ENCODE measurements at places on chromosomes 4 and X. TPM values are rescaled to one million over a fixed set of nuclear protein-coding genes. Genes with fewer than 3 reads are reported as not detected.

Gene BANK1
- 2.5 TPM for total RNA-seq

Gene SYN1
- total RNA-seq, result not detected

Gene GAGE12J
- total RNA-seq, result not detected

Gene BEND4
- total RNA-seq, result 0.26 TPM

Gene HSD17B13
- 0.86 TPM for total RNA-seq

Gene CT45A1
- total RNA-seq, result not detected

Gene IL9R
- 39.8 TPM for total RNA-seq

DNA sequence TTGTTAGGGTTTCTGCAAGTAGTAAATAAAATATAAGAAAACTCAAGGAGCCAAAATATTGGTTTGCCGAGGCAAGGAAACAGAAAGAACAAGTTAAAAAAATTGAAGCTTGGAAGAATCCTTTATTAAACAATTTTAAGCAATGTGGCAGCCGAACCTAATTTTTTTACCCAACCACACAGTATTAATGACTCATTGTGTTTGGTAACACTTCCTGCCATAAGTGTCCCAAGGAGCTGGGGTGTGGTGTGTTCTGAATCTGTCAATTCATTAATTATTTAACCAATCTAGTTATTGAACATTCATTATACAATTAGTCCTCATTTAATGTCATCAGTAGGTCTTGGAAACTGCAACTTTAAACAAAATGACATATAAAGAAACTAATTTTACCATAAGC, 19.3 kb upstream of the CPE start:
- DNase-seq, result no peak
- no peaks in the 10 kb centered on the region for H3K27me3 ChIP-seq
- H3K4me3 ChIP-seq, result no peak overlapping the region
- H3K36me3 ChIP-seq, result no peaks in the 10 kb centered on the region

GRCh38 chr4:138275963-138276621, 33.9 kb upstream of the SLC7A11 start:
- no peaks in the 10 kb centered on the region for H3K36me3 ChIP-seq
- H3K4me3 ChIP-seq, result no peak overlapping the region
- no peaks in the 10 kb centered on the region for H3K4me1 ChIP-seq
- H3K27ac ChIP-seq, result no peak overlapping the region
- H3K27me3 ChIP-seq, result no peaks in the 10 kb centered on the region

DNA sequence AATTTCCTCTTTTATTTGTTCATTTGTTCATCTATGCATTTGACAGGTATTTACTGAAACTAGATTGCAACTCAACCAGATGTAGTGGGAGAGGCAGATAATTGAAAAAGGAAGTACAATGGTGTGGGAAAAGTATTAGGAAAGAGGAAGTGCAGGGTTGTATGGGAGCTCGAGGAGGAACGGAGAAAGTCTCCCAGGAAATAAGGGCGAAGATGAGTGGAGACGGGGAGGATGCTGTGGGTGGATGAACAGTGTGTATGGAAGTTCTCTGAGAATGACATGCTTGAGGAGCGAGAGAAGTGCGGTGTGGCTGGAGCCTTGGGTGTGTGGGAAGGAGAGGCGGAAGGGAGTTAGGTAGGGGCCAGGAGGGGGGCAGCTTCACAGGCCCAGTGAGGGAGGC, 87.5 kb upstream of the DHX15 start:
- no peaks in the 10 kb centered on the region for H3K27me3 ChIP-seq
- no peaks in the 10 kb centered on the region for H3K36me3 ChIP-seq
- H3K4me1 ChIP-seq, result no peaks in the 10 kb centered on the region
- H3K4me3 ChIP-seq, result no peak overlapping the region
- H3K27ac ChIP-seq, result no peak overlapping the region

DNA sequence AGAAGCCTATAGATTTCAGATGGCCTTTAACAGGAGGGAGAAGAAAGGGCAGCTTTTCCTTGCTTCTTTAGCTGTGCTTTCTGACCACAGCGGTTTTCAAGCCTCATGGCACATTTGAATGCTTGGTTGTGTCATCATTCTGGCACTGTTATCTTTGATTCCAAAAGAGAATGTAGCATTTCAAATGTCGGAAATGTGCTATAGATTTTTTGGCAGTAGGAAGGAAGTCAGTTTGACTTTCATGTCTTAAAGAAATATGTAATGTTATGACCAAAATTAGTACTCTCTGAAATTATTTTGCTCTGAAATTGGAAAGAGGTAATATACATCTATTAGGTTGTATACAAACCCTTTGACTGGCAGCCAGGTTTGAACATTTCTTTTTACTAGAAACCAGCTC, 171.9 kb downstream of the TENM3 start:
- H3K4me1 ChIP-seq, result no peaks in the 10 kb centered on the region
- no peak overlapping the region for H3K27ac ChIP-seq
- no peak for DNase-seq
- no peak overlapping the region for H3K4me3 ChIP-seq
- no peaks in the 10 kb centered on the region for H3K36me3 ChIP-seq
- no peaks in the 10 kb centered on the region for H3K27me3 ChIP-seq

DNA sequence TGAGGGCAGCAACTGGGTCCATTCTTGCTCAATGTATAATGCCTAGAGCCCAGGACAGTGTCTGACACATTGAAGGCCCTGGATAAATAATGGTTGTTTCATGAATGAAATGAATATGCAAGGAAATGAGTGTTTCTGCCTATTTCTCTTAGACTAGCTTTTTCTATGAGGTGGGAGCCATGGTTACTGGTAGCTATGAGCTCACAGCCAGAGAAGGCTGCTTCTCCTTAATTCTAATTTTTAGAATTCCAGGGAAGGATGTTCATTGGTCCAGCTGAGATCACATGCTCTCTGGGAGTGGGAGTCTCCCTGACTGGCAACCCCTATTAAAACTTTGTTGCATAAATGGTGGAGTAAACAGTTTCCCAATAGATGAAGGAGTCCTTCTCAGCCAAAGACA, 9.7 kb upstream of the DCUN1D4 start:
- peaks cover 3% of the 10 kb centered on the region for H3K27me3 ChIP-seq
- no peak overlapping the region for H3K27ac ChIP-seq
- no peaks in the 10 kb centered on the region for H3K4me1 ChIP-seq
- H3K36me3 ChIP-seq, result no peaks in the 10 kb centered on the region

DNA sequence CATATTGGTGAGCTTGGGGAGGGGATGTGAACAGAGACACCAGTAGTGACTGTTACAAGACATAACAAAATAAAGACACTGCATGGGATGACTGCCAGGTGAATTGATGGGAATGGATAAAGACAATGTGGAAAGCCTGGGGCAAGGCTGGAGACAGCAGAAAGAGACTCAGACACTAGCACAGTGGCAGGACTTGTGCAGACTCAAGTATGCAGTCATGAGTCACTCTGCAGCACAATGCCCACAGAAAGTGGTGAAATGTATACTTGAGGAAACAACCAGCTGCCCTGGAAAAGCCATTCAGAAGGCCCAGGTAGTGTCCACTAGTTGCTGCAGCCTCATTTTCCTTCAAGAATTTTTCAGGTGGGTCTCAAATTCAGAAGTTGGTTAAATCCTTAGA, 452.3 kb downstream of the MID1IP1 start:
- H3K4me1 ChIP-seq, result peaks cover 2% of the 10 kb centered on the region
- no peaks in the 10 kb centered on the region for H3K36me3 ChIP-seq
- no peaks in the 10 kb centered on the region for H3K27me3 ChIP-seq
- no peak overlapping the region for H3K4me3 ChIP-seq
- H3K27ac ChIP-seq, result no peak overlapping the region
- no peak for DNase-seq

- no peaks in the 10 kb centered on the region for H3K4me1 ChIP-seq
- H3K27ac ChIP-seq, result no peak overlapping the region
- H3K4me3 ChIP-seq, result no peak overlapping the region
- no peaks in the 10 kb centered on the region for H3K36me3 ChIP-seq
- no peaks in the 10 kb centered on the region for H3K27me3 ChIP-seq
Observed at GRCh38 chr4:153850533-153851280, 61.8 kb upstream of the SFRP2 start.

- H3K4me3 ChIP-seq, result no peak overlapping the region
- no peak for DNase-seq
- H3K4me1 ChIP-seq, result no peaks in the 10 kb centered on the region
Observed at GRCh38 chr4:126777649-126778048, 855.1 kb upstream of the INTU start.

DNA sequence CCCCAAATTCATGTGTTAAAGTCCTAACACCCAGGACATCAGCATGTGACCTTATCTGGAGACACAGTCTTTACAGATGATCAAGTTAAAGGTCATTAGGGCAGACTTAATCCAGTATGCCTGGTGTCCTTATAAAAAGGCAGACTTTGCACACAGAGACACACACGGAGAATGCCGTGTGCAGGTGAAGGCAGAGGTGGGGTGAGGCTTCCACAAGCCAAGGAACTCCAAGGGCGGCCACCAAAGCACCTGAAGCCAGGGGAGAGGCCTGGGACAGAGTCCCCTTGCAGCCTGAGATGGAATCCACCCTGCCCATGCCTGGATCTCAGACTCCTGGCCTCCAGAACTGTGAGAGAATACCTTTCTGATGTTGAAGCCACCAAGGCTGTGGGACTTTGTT, 26.1 kb upstream of the SORCS2 start:
- H3K36me3 ChIP-seq, result no peaks in the 10 kb centered on the region
- H3K4me1 ChIP-seq, result no peaks in the 10 kb centered on the region
- no peak overlapping the region for H3K27ac ChIP-seq
- no peaks in the 10 kb centered on the region for H3K27me3 ChIP-seq

DNA sequence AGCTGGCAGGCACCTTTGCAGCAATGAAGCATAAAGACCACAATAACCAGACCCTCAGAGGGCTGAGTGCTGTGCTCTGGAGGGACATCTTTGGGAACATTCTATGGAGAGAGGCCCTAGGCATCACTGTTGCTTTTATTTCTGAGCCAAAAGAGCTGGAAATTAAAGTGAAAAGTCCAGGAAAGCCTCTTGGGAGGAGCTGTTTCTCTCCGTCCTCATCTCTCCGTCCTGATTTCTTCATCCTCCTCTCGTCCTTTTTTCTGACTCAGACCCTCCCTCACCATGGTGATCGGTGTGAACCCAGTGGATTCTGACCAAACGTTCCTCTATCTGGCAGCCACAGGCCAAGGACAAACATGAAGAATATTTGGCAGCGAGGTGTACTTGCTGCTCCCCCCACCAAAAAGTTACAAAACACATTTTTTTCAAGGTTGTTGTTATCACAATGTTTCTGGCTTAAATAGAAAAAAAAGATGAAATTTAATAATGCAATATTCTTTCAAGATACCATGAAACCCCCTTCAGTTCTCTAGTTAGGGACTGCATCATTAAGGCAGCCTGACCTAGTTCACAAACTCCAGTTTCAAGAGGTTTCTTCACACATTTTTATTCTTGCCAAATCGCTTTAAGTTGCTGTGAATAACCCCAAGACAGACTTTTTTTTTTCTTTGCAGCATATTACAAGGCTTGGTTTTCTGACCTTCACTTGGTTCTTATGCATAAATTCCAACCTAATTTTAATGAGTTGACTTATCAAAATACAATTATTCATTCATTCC, 80.2 kb downstream of the SCD5 start:
- no peak overlapping the region for H3K4me3 ChIP-seq
- DNase-seq, result no peak
- no peaks in the 10 kb centered on the region for H3K36me3 ChIP-seq
- no peaks in the 10 kb centered on the region for H3K27me3 ChIP-seq
- no peak overlapping the region for H3K27ac ChIP-seq

- H3K27me3 ChIP-seq, result no peaks in the 10 kb centered on the region
- no peak overlapping the region for H3K27ac ChIP-seq
- no peaks in the 10 kb centered on the region for H3K36me3 ChIP-seq
- no peak for DNase-seq
- H3K4me1 ChIP-seq, result no peaks in the 10 kb centered on the region
Observed at GRCh38 chr4:138869631-138870030, 145.9 kb upstream of the NOCT start.

- H3K36me3 ChIP-seq, result no peaks in the 10 kb centered on the region
- no peak overlapping the region for H3K27ac ChIP-seq
- no peaks in the 10 kb centered on the region for H3K27me3 ChIP-seq
- DNase-seq, result no peak
- no peak overlapping the region for H3K4me3 ChIP-seq
Observed at GRCh38 chr4:127634181-127634580, 1.4 kb downstream of the INTU start.

DNA sequence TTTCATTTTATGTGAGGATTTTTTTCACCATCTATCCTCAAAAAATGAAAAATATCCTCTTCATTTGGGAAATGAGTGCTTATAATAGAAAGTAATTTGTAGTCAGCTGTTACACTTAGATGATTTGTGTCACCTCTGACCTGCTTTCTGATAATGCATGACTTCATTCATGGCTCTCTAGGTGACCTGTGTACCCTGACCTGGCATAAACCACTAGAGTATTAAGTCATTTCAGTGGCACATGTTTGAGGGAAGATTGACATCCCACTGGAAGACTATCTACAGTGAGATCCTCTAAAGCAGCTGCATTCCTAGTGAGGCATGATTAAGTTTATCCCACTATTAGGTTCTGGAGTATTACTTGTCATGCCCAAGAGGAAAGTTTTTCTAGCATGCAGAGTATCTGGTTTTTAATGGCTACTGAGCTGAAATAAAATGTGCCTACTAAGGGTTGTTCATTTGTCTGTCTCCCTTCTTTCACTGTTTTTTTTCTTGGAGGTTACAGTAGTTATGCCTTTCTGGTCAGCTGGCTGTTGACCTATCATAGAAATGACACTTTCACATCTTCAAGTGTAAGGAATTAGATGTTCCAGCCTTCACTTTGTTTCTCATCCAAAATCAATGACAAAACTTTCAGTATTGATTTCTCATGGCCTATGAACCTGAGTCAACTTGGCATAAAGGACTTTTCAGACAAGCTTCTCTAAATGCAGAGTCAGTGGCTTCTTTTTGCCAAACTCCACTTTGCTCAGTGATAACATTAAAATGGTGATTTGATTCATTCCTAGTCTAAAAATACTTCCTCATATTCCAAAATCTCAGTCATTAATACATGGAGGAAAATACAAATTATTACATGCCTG, 33.1 kb downstream of the TET2 start:
- DNase-seq, result no peak
- H3K4me3 ChIP-seq, result no peak overlapping the region
- peaks cover 4% of the 10 kb centered on the region for H3K4me1 ChIP-seq
- H3K27me3 ChIP-seq, result no peaks in the 10 kb centered on the region
- H3K27ac ChIP-seq, result no peak overlapping the region

- peaks cover 3% of the 10 kb centered on the region for H3K27me3 ChIP-seq
- no peaks in the 10 kb centered on the region for H3K36me3 ChIP-seq
- no peak overlapping the region for H3K27ac ChIP-seq
Observed at GRCh38 chrX:53305996-53306937, 24.9 kb upstream of the IQSEC2 start.

- no peaks in the 10 kb centered on the region for H3K36me3 ChIP-seq
- H3K4me1 ChIP-seq, result no peaks in the 10 kb centered on the region
- no peak overlapping the region for H3K27ac ChIP-seq
- no peaks in the 10 kb centered on the region for H3K27me3 ChIP-seq
- DNase-seq, result no peak
Observed at GRCh38 chrX:12447448-12448064, 309.3 kb downstream of the FRMPD4 start.

GRCh38 chr4:164765833-164766232, 11.9 kb downstream of the SMIM31 start:
- no peak for DNase-seq
- H3K4me1 ChIP-seq, result no peaks in the 10 kb centered on the region
- peaks cover 6% of the 10 kb centered on the region for H3K27me3 ChIP-seq
- H3K4me3 ChIP-seq, result no peak overlapping the region
- H3K27ac ChIP-seq, result no peak overlapping the region

Data from T-cell (primary cell).